ENCODE measurements at places on chromosomes 3 and 15. TPM values are rescaled to one million over a fixed set of nuclear protein-coding genes. Genes with fewer than 3 reads are reported as not detected.

Gene CFAP100
- total RNA-seq = not detected

- DNase-seq = no peak
These were observed 58.4 kb downstream of the NOX5 start for GRCh38 chr15:69072906-69073305.

DNA sequence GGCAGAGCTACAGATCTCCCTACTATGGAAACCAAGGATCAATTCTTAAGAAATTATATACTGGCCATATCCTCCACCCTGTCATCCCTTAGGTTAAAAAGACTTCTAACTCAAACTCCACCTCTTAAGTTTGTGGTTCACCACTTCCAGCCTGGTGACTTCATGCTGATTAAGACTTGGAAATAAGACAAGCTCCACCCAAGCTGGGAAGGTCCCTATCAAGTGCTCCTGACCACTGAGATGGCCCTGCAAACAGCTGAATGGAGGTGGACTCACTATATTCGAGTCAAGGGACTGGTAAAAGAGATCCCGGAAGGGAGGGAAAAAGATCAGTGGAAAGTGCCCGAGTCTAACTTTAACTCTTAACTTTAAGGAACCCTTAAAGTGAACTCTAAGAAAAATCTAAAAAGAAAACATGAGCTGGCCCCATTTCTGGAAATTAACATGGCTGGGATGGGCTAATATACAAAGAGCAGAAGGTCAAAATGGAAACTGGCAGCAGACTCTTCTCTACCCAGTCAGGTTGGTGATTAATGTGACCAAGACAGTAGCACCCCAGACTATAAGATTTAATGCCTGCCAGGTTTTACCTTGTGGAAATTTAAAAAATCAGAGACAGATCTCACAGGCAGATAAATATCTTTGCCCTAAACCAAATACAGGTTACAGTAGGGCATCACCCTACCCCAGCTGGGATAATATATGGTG lies 43.9 kb downstream of the PPCDC start:
- peak; percentile 82 for DNase-seq

GRCh38 chr3:81851176-81851575 lies 89.7 kb upstream of the GBE1 start:
- DNase-seq = no peak

Measured in natural killer cell treated with Interleukin-12 subunit alpha and Interleukin-12 subunit beta and Interleukin-15 and Interleukin-18, amount 100 ng/mL, for 72 hours (primary cell).